Stimulated activated CD8-positive, alpha-beta memory T cell treated with anti-CD3 and anti-CD28 coated beads, Interleukin-7, amount 100 ng/mL, for 1 hour (primary cell): ENCODE measurements at places on chromosomes 2 and 18.

DNA sequence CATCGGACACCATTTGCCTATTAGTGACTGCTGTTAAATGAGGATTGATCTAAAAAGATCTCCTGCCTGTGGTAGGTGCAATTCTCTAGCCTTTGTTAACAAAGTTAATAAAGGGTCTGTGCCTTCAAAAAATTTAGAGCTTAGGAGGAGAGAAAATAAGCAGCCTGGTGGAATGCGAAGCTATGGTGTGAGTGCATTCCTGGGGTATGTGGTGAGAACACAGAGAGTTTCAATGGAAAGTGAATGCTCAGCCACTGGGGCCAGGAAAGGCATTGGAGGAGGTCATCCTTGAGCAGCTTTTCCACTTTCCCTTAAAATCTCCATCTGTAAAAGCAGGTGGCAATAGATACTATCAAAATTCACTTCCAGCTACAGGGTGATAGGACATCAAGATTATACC lies 331.2 kb upstream of the LRATD1 start:
- DNase-seq = no peak

- DNase-seq = no peak
Observed at GRCh38 chr2:240629968-240630770, 4.9 kb downstream of the GPR35 start.

DNA sequence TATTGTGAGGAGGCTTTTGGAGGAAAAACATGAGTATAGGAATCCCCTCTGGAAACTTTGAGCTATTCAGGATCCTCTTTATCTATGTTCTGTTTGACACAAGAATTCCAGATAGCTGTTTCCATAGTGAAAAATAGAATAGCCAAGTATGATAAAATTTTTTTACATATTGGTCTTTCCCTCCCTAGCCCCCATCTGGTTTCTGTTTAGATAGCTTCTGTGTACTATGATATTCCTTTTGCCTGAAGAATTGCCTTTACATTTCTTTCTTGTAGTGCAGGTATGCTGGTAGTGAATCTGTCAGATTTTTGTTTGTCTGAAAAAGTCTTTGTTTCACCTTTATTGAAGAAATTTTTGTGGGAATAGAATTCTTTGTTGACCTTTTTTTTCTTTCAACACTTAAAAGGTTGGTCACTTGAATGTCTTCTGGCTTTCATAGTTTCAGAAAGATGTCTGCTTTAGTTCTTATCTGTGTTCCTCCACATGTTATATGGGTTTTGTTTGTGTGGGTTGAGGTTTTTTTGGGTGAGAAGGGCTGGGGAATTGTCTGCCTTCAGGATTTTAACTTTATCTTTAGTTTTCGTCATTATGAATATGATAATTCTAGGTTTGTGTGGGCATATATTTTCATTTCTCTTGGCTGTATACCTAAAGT lies 29.9 kb upstream of the FBLN7 start:
- DNase-seq = no peak

DNA sequence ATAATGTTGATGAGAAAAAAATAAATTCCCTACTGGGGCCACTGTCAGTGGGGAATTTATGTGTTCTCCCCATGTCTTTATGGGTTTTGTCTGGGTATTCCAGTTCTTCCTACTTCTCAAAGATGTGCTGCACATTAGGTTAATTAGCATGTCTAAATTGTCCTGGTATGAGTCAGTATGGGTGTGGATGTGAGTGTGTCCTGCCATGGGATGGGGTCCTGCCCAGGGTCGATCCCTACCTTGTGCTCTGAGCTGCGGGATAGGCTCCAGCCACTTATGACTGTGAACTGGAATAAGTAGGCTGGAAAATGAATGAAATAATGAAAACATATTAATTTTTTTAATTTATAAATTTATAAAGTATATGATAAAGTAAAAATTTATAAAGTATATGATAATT lies 167.5 kb downstream of the UBR3 start:
- DNase-seq = no peak

DNA sequence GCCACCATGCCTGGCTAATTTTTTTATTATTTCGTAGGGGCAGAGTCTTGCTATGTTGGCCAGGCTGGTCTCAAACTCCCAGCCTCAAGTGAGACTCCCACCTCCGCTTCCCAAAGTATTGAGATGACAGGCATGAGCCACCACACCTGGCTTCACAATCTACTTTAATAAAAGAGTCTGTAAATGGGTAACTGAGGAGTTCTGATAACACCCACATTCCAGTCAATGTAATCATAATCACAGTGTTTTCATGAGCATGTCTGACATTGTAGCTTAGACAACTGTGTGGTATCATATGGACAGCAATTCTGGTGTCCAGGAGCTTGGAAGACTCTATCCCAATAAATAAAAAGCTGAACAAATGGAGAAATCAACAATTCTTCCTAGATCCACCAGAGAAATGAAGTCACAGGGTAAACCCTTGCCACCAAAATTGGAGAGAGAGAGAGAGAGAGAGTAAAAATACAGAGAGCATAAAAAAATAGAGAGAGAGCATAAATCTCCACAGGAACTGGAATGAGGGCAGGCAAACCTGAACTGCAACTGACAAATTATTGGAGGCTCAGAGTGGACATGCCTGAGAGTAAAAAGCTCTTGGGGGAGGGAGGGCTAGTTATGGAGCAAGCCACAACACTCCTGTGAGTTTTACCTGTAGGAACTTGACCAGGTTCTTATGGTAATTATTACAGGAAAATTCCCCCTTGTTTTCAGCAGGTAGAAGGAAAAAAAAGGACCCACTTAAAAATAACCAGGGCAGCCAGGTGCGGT lies 12.4 kb upstream of the NBEAL1 start:
- no peak for DNase-seq

- no peak for DNase-seq
Observed at GRCh38 chr2:233259730-233260129, 8.3 kb downstream of the ATG16L1 start.

- no peak for DNase-seq
Observed at GRCh38 chr2:208256192-208256782, 1.4 kb upstream of the IDH1 start.

DNA sequence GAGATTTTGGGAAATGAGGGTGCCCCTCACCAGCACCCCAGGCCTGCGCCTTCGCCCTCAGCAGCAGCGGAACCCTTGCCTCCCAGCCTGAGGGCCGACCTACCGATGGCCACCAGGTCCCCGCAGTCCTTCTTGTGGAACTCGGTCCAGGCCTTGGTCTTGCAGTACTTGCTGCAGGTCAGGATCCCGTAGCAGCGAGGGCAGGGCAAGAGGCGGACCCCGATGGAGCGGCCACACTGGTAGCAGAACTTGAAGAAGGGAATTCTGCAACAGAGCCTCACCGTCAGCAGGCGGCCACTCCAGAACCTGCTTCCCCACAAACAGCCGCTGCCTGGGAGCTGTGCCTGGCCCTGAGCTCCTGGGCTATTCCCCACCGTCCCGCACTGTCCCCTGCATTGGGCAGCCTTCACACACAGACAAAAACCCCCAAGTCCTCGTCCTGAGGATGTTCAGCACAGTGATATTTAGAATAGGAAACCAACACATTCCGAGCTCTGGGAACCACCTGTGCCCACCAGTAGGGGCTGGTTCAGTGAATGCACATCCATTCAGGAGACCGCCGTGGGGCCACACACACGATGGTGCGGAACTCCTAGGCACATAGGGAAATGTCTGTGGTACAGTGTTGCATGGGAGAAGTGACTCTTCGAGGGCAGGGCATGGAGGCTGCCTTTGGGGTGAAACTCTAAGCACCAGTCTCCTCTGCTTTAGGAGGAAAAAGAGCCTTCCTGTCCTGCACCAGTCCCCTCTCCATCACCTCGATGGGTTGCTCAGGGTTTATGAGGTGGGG lies 45.6 kb downstream of the GPC1 start:
- no peak for DNase-seq

DNA sequence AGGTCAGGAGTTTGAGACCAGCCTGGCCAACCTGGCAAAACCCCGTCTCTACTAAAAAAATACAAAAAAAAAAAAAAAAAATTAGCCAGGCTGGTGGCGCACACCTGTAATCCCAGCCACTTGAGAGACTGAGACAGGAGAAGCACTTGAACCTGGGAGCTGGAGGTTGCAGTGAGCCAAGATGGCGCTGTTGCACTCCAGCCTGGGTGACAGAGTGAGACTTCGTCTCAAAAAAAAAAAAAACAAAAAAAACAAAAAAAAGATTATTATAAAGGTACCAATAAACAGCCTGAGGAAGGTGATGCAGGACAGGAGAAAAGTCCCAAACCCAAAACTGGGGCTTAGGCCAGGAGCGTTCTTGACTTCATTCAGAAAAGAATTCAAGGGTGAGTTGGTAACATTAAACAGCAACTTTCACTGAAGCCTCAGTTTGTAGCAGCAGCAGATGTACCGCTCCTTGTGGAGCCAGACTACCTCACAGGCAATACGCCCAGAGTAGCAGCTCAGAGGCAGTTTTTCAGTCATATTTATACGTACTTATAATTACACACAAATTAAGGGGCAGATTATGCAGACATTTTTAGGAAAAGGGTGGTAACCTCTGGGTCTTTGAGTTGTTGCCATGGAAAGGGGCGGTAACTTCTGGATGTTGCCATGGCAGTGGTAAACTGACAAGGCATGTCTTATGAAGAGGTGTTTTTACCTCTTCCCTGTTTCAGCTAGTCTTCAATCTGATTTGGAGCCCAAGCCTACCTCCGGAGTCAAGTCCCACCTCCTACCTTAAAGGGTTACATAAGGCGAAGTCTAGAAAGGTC lies 1596.6 kb upstream of the CELF4 start:
- DNase-seq = no peak

DNA sequence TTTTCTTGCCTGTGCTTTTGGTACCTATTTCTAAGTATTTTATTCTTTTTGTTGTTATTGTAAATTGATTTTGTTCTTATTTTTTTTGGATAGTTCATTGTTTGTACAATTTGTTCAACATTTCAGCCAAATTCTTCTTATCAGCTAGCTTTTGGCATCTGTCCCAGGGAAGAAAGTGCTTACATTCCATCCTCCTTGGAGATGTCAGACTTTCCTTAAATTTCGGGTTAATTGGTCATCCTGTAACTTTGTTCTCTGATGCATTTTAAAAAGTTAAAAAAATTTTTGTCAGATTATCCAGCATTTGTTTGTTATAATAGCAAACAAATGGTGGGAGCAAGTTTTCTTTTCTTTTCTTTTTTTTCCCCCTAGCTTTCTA lies 60.3 kb downstream of the PTH2R start:
- no peak for DNase-seq

DNA sequence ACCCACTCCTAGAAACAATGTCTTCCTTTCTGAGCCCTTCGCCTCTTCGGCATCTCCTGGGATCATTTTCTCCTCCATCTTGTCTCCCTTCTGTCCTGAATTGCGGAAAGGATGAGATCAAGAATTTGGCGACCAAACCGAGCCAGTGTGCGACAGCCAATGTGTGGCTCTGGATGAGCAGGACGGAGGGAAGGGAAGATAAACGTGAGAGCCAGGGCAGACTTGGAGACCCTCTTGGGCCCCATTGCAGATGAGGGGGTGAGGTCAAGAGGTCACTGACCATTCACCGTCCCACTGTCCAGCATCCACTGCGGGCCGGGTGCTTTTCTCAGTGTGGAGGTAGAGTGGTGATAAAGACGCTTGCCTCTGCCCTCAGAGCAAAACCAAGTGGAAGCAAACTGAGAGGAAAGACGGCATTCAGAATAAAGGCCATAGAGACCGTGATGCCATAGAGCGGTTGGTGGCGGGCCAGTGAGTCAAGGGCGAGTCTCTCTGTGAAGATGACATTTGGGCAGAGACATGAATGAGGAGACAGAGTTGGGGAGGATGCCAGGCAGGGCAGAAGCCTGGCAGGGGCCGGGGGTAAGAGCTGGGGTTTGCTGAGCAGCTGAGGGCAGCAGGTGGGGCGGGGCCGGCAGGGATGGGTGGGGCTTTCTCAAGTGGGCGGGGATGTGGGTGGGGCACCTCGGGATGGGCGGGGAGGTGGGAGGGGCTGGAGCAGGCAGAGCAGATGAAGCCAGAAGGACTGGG lies 55.6 kb downstream of the ACAA2 start:
- DNase-seq = no peak

DNA sequence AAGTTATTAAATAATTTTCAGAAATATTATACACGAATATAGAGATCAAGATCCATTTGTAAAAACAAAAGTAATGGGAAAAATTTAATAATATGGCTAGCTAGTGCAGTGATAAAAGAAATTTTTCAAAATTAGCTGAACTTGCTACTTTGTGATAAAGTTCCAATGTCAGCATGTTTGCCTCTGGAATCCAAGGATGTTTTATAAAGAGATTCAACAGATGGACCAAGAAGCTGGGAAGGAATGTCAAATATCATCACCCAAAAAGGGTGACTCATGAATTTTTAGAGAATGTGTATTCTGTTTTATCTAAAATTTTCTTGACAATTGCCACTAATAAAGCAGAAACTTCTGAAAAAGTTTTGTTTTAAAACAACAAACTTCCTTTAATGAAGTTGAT lies 95.3 kb downstream of the FSIP2 start:
- DNase-seq = no peak

- no peak for DNase-seq
Observed at GRCh38 chr2:142422769-142423168, 292.0 kb upstream of the LRP1B start.

GRCh38 chr2:234701841-234702240 lies 205.0 kb upstream of the ARL4C start:
- no peak for DNase-seq

- no peak for DNase-seq
Observed at GRCh38 chr18:74163019-74163660, 14.8 kb downstream of the TIMM21 start.

- DNase-seq = no peak
Observed at GRCh38 chr2:232994446-232994845, 18.6 kb downstream of the NGEF start.

- no peak for DNase-seq
Observed at GRCh38 chr2:231188506-231189170, 9.8 kb upstream of the ARMC9 start.

DNA sequence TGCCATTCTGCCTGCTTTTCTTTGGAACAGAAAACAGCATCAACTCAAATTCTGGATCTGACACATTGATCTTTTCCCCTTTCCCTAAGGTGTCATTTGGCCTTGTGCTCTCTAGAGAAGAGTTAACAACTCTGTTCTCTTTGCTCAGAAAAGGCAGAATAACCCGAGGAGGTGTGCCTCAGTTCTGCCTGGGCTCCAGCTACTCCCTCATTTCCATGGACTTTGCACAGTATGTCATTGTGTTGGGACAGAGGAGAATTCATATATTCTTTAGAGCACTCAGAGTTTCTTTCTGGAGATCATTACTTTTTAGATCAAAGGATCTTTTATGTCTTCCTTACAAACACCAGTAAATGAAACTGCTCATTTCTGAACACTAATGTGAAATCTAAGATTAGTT lies 249.1 kb downstream of the PHLPP1 start:
- DNase-seq = no peak

DNA sequence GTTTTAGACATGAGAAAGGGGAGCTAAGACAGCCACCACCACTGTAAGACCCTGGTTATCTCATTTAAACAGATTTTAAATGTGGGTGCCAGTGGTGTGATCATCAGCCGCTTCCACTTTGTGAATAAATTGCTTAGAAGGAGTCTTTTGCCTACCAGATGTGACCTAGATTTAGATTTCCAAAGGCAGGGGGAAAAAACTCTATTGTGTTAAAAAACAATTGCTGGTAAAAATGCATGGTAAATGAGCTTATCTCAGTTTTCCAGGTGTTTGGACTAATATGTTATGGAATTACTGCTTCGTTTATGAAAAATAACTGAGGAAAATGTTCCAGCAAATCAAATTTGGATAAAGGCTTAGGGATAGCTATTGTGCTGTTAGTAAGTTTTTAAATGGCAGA lies 466.3 kb upstream of the RAB12 start:
- DNase-seq = no peak
